Activated CD4-positive, alpha-beta T cell treated with anti-CD3 and anti-CD28 coated beads, Interleukin-2, amount 10 ng/mL, durations not matched to agents 24 days and 14 days (primary cell): ENCODE measurements at places on chromosomes 7 and 10. TPM values are rescaled to one million over a fixed set of nuclear protein-coding genes. Genes with fewer than 3 reads are reported as not detected.

DNA sequence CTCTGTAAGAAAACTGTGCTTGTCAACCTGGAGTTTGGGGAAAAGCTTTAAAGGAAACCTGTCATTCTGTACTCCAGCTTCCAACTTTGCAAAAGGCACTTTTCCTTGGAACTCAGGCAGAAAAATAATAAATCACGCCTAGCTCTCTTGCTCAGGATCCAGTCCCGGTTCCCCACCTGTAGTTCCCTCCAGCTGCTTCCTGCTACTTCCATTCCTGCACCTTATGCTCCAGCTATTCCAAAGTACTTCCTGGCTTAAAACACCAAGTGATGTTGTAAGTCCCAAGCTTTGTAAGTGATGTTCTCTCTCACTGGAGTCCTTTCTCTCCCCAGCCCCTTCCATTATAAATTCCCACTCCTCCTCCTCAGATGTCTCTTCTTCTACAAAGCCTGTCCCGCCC is 98.6 kb downstream of the GRM8 start:
- DNase-seq, result no peak

DNA sequence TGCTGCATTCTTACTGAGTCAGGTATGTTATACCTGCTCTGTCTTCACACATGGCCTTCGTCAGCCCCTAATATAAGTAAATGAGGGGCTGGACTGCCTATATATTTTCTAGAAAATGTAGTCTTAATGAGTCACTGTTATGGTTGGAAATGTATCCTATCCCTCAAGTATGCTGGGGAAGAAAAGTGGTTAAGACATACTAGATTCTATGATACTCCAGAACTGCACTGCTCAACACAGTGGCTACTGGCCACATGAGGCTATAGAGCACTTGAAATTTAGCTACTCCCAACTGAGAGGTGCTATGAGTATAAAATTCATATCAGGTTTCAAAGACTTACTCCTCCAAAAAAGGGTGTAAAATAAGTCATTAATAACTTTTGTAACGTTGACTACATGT is 104.3 kb upstream of the STEAP1B start:
- DNase-seq, result no peak

DNA sequence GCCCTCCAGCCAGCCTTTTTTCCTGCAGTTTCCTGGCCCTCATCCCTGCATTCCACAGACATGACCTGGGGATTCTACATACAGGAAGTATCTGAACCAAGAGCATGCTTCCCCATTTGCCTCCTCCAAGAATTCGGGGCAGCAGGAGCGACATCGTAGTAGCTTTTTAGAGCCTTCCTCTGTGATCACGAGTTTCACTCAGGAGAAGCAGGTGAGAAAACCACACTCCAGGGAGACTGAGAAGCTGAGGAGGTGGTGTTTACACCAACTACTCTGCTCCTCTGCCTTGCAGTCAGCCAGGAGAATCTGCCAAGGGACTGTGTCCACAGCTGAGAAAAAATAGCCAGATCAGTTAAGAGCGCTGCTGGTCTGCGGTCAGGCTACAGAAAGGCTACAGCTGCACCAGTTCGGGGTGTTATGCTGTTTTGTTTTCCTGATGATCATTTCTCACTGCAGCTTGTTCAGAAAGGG is 54.1 kb downstream of the HSPA12A start:
- DNase-seq, result no peak

DNA sequence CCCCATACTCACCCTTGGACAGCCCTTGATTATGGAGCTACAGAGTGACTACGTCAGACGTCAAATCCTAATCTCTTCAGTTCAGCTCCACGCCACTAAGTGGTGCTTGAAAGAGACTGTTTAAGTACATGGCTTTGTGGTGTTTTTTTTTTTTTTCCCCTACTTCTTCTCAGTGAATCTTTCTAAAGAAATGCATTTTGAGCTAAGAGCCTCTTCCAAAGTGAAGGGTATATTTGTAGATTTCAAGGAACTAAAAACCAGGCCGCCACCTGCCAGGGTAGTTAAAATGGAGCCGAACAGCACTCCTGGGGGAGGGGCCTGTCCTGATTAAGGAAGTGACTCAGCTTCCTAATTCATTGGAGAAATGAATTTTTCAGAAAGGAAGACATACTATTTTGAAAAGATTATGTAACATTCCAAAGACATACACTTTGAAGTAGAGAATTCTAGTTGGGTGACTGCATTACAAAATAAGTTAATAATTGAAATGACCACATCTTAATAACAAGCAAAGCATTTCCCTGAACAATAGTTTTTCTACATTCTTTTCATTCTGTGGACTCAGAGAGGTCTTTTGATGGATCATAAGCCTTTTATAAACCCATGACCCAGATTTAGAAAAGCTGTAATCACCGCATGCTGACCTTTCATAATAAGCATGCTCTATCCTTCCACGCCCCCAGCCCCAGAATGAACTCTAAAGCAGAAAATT is 20.6 kb upstream of the VPS41 start:
- no peak for DNase-seq

GRCh38 chr7:116152276-116152675 is 58.1 kb upstream of the TES start:
- DNase-seq, result no peak

The NPY gene
- total RNA-seq, result not detected in 2 replicates

The SPAM1 gene
- not detected in 2 replicates for total RNA-seq

The PON1 gene
- total RNA-seq, result not detected in 2 replicates

The STRIP2 gene
- total RNA-seq, result 86.6 and 89.6 TPM in 2 replicates
